ENCODE measurements at places on chromosomes 6 and 20.

DNA sequence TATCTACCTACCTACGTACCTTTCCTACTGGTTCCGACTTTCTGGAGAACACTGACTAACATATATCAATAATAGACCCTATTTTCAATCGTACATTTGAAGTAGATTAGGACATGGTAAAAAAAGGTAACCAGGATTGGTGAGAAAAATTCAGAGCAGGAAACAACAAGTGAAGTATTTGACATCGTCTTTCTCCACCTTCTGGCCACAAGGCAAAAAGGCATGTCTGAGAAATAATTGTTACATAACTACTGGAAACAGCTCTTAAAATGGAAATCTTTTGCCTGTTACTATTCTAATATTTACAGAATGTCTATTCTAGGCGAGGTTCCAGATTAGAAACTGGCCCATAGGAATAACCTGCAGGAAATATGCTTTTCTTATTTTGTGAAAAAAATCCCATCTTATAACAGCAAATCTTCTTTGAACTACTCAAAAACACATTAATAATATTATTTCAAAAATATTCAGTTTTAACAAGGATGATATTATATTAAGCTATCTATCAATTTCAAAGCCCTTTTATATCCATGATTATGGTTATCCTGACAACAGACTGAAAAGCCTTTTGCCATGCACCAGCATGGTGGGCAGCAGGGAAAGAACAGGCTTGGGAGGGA lies 80.8 kb downstream of the RCAN2 start:
- DNase-seq = no peak

GRCh38 chr6:159116343-159116742 lies 52.9 kb upstream of the FNDC1 start:
- DNase-seq = no peak

DNA sequence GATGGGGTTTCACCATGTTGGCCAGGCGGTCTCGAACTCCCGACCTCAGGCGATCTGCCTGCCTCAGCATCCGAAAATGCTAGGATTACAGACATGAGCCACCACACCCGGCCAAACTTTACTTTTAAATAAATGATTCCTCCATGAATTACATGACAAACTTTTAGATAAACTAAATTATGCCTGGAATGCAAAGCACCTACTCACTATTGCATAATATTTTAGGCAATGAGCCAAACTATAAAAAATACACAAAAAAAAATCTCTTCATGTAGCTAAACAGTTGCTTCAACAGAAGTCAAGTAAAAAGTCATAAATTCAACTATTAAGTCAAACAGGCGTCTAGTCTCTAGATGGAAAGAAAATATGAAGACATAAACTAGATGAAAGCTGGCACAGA lies 56.5 kb downstream of the PTPRK start:
- no peak for DNase-seq

DNA sequence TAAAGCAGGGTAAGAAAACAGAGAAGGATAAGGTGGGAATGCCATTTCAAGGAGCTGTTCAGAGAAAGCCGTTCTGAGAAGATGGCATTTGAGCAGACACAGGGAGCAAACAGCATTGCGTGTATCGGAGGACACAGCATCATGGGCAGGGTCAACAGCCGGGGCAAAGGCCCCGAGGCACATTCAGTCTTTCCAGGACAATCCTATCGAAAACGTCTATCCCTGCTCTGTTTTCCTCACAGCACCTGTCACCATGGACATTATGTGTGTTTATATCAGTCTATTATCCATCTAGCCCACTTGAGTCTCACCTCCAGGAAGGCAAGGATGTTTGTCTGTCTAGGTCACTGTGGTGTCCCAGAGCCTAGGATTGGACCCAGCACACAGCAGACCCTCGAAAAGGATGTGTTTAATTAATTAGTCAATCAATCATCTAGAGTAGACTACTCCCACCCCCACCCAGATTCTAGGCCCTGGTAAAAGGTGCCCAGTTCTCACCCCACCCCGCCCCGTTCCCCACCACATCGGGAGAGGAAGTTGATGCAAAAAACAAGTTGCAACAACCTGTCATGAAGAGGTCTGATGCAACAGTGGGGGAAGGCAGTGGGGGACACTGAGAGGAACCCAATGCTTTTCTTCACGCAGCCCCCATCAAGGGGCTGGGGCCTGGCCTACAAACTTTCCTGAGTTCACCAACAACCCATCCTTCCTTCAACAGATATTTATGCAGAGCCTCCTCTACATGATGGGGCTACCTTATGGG lies 66.6 kb downstream of the PREX1 start:
- no peak for DNase-seq

- no peak for DNase-seq
Observed at GRCh38 chr6:43399932-43400487, 27.3 kb upstream of the ABCC10 start.

- no peak for DNase-seq
Observed at GRCh38 chr6:5930143-5930770, 76.5 kb downstream of the NRN1 start.

DNA sequence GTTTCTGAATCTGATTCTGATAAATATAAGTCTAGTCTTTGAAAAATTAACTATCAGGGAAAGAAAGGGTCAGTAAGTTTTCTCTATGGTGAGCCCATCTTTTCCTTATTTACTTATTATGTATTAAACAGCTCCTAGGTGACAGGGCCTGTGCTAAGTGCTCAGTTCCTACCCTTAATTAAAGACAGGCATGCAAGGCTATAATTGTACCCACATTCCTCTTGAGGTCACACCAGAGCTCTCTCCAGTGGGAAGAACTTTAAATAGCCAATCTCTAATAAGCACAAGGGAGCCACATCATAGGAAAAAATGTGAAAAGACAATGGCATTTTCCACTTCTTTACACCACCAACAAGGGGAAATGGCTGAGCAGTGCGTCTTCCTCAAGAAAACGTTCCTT lies 421.8 kb upstream of the SLC35B3 start:
- no peak for DNase-seq

GRCh38 chr20:36523341-36523740 lies 18.0 kb upstream of the MYL9 start:
- no peak for DNase-seq

GRCh38 chr6:169805242-169805838 lies 53.9 kb downstream of the ERMARD start:
- no peak for DNase-seq

DNA sequence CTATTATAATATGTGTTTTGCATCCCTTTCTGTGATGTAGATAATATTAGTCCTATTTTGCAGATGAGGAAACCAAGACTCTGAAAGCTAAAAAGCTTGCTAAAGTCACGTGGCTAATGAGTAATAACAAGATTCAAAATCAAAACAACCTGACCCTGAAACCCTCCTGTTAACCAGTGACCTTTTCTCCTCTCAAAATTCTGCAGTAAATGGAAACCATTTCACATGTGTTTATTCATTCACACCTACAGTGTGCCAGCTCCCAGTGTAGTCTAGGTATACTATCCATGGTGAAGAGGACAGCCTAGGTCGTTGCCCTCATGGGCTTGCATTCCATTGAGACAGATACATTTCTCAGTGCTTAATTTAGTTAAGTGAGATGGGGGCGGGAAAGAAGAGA lies 30.6 kb upstream of the PHACTR2 start:
- no peak for DNase-seq

GRCh38 chr6:10082385-10082784 lies 332.5 kb downstream of the TFAP2A start:
- DNase-seq = no peak

DNA sequence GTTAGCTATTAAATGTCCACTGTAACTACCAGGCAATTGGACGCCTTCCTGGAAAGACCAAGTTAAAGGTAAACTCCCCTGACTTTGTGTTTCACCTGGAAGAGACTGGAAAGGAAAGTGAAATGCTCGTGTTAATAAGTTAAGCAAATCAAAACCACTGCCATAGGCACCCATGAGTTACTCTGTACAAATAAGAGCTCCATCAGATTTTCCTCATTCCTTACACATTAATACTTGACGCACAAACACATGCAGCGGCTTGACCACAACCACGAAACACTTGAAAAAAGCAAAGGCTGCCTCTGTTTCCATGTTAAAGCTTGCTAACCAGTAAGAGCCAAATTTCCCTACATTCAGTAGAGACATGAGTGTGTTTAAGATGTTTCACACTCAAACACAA lies 19.8 kb downstream of the GCM1 start:
- DNase-seq = no peak

DNA sequence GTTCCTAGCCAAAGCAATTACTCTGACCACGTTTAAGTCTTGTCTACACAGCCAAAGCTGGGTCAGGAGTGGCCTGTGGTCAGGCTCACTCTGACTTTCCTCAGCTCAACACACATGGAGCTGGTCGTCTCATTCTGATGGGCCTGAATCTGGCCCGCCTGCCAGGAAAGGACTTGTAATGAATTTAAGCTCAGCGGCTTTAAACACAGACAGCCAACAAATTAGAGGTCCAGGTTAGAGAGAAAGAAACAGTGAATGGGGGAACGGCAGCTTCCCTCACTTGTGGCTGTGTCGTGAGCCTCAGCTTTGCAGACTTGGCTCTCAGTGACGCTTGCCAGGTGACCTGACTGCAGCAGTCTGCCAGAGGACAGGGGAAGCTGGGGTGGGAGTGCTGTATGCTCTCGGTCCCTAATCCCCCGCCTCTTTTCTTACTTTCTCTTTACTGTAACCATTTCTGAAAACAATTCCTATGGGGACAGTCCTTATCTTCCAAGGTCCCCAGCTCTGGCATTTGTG lies 121.9 kb upstream of the AGPAT4 start:
- DNase-seq = no peak

GRCh38 chr20:20755674-20756319 lies 43.4 kb upstream of the RALGAPA2 start:
- no peak for DNase-seq

GRCh38 chr6:78059171-78059570 lies 406.3 kb downstream of the MEI4 start:
- no peak for DNase-seq

GRCh38 chr20:37319151-37319671 lies 26.7 kb upstream of the SRC start:
- no peak for DNase-seq

- DNase-seq = no peak
Observed at GRCh38 chr6:110325197-110325596, 33.0 kb downstream of the METTL24 start.

DNA sequence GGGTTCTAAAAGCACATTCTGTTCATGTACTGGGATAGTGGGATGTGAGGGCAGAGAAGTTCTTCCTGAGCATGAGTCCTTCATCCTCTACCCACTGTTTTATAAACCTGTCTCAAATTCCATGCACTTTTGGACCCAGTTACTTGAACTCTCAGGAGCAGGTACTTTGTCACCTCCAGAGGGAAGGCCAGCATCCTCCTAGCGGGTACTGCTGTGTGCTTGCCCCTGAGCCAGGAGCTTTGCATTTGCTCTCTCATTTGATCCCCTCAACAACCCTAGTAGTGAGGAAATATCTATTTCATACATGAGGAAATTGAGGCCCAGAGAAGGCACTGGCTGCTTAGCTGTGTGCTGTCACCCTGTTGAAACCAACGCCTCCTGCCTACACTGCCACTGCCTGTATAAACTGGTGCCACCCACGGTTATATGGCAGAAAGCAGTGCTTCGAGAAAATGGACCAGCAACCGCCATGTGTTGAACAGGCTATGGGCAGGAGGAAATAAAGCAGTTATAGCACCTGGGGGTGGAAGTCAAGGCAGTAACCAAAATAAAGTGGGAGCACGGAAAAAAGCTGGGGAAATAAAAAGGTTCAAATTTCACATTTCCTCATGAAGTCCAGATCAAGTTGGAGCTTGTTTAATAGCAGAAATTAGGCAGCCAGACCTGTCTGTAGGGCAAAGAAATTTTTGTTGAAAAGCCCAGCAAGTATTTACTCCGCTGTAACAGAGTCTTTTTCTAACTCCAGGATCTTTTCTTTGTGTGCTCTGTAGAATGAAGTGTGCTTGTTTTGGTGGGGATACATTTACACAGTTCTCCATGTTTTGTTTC lies 38.0 kb downstream of the KLHL31 start:
- DNase-seq = no peak

DNA sequence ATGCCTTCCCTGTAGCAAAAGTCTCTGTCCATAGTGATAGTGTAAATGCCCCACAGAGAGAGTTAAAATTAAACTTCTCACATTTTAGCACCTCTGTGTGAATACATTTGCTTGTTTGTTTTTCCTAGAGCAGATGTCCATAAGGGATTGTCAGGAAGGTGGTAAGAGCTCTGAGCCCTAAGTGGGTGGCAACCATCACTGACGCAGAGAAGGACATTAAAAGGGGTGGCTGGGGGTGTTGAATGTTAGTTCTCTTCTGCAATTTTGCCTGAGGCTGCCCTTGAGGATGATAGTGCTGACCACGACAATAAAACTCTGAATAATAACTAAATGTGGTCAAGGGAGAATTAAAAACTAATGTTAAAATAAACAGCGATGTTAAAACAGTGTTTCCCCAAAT lies 174.3 kb upstream of the ID4 start:
- DNase-seq = no peak

GRCh38 chr20:61117725-61118124 lies 134.3 kb upstream of the CDH4 start:
- DNase-seq = no peak

DNA sequence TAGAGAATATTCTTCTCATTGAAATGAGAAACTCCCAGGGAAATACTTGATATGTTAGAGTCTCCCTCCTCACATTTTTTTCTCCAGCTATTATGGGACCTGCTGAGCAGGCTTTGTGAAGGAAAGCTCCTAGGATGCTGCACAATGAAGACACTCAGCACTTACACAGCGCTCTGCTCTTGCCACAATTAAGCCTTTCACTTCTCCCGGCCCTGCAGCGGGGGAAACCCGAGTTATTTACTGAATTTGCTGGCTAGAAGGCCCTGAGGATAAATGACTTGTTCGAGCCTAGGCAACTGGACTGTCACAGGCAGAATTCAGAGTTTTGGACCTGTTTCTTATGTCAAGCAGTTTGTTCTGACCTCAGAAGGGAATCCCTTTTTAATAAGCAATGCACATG lies 102.0 kb downstream of the MAP3K7 start:
- DNase-seq = no peak

DNA sequence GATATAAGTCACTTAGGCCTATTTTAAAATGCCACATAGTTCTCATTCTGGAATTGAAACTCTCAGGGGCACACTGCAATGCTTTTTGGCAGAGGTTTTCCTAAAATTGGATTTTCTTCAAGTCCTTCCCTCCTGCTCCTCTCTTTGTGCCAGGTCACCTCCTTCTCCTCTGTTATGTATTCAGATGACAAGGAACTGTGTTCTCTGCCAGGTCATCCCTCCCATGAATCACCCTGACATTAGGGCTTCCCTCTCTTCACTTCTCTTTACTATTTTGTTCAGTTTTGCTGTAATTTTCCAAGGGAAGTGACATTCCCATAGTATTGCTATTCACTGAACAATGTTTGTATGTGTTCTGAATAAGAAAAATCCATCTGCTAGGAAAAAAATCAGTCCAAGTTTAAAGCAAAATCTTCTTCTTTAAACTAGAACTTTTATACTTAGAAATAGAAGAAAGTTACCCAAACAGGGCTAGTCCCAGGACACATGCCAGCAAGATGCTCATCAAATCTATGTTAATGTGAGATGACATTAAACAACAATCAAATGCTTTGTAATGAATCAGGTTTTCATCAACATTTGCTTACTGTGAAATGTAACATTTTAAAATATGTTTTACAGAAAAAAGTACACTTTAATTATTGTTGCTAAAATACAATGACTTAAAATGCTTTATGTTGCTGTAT lies 461.1 kb downstream of the MMUT start:
- no peak for DNase-seq
